Esophagus muscularis mucosa (tissue), 4 donors: ENCODE measurements at places on chromosomes 1 and 21. TPM values are rescaled to one million over a fixed set of nuclear protein-coding genes. Genes with fewer than 3 reads are reported as not detected.

Gene ZNF683
- not detected for total RNA-seq

DNA sequence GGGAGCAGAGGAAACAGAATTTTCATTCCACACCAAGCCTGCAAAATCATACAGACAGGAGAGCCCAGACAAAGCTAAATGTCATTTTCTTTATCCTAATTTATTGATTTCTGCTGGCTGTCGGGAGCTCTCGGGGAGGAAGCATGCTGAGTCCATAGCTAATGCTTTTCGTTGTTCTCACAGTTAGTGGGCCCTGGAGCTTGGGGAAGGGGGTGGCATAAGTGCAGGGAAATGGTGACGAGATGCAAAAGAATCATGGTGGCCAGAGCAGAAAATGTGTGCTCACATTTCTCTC, 202.4 kb downstream of the TOMM20 start:
- DNase-seq: no peak

- peak; percentile 24 for DNase-seq
These were observed 464.9 kb downstream of the CAMTA1 start for GRCh38 chr1:7250176-7250575.

GRCh38 chr1:234345237-234345636, 28.0 kb upstream of the COA6 start:
- no peak for DNase-seq

GRCh38 chr1:179129702-179130473, 48.0 kb downstream of the TOR3A start:
- no peak for DNase-seq

- no peak for DNase-seq
These were observed 3.9 kb downstream of the LYPD8 start for GRCh38 chr1:248751635-248752034.

DNA sequence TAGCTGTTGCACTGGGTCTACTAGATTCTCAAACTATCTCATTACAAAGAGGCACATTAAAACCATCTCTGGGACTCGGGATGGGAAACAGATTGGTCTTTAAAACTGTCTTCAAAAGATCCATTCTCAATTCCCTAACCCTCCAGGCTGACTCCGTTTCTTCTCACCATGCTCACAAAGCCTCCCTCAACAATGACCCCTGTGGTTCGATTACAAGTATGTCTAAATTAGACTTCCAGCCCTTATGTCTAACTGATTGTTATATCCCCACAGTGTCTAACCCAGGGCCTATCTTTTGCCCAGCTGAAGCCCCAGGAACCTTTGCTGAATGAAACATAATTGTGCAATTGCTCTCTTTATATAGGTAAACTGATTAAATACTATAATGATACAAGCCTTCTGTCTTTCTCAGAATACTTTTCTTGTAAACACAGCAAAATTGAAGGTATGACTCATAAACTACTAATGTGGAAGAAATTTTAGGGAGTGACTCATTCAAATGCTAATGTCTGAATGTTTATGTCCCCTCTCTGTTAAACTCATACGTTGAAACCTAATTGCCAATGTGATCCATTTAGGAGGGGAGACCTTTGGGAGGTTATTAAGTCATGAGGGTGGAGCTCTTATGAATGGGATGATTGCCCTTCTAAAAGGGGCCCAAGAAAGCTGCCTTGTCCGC, 65.6 kb upstream of the DAB1 start:
- DNase-seq: no peak

Gene GPR37L1
- total RNA-seq: 0.17 TPM

DNA sequence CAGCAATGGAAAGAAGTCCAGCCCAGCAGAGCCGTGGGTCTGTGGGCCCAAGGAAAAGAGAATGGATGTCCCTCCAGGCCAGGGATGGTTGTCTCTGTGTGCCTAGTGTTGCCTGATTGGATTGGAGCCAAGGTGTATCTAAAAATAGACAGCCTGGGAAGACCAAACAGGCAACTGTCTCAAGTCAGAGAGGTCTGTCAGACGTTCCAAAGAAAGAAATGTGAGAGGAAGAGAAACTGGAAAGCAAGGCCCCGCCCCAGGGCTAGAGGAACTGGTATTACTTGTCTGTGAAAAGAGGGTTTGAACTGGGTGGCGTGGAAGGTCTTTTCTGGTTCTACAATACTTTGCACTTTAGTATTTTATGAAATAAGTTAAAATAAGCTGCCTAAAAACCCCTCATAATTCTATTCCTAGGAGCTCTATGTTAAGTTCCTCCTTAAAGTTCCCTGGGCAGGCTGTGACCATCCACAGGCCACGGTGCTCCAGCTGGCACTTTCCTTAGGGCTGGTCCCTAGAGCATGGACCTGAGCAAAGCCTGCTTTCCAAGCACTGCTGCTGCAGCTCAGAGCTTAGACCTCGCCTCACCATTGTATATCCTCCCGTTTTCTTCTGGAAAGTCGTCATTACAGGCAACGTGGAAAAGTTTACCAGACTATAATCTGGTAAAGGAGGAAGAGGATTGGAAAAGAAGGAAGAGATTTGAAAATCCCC, 151.6 kb downstream of the DISC1 start:
- no peak for DNase-seq

Gene C1orf167
- 4.3 TPM for total RNA-seq

Gene CAMK1G
- total RNA-seq: 0.34 TPM

Gene LRRC8B
- total RNA-seq: 4.3 TPM

DNA sequence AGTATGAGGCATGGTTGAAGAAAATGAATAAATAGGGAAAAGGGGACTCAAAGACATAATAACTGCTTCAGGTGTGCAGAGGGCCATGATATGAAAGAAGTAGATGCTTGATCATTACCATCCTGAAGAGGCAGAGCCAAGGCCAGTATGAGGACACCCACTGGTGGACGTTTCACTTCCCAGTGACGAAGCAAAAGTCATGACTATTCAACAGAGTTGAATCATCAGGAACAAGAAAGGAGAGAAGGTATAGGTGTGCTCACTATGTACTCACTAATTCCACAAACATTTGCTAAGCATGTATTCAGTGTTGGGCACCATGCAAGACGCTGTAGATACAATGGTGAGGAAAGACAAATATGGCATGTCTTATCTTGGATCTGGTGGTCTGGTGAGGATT, 319.2 kb upstream of the RUNX1 start:
- no peak for DNase-seq

Gene IFFO2
- total RNA-seq: 19.9 TPM

Gene ADCY10
- 0.29 TPM for total RNA-seq

GRCh38 chr1:164058198-164058597, 500.8 kb upstream of the PBX1 start:
- DNase-seq: no peak

DNA sequence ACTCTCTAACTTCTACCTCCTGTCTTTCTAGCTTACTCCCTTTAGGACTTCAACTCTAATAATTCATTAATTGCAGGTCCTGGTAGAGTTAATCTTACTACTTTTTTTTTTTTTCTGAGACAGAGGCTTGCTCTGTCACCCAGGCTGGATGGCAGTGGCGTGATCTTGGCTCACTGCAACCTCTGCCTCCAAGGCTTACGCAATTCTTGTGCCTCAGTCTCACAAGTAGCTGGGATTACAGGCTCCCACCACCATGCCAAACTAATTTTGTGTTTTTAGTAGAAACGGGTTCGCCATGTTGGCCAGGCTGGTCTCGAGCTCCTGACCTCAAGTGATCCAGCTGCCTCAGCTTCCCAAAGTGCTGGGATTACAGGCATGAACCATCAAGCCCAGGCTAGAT, 15.7 kb downstream of the BTBD8 start:
- DNase-seq: no peak

Gene TXLNA
- 88.4 TPM for total RNA-seq

- DNase-seq: no peak
These were observed 26.4 kb downstream of the DENND2D start for GRCh38 chr1:111174070-111174469.

GRCh38 chr1:199399996-199400724, 627.4 kb upstream of the NR5A2 start:
- no peak for DNase-seq

Gene AMY2A
- total RNA-seq: 1.7 TPM

Gene NCMAP
- total RNA-seq: 0.65 TPM

Gene PGLYRP4
- total RNA-seq: not detected

DNA sequence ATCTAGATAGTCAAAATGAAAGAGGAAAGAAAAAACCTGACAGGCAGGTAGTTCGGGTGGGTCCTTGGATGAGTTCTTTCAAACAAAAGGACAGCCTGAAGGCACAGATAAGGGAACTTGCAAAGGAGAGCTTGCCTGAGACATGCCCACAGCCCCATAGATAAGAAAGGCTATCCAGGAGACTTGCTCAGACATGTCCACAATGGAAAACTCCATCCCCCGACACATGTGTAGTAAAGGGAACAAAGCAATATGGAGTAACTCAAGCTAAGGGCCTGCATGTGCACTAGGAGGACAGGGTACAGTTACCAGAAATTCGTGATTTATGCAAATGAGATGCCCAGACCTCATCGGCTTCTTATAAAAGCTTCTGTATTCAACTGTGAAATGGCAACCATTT, 281.5 kb downstream of the NEGR1 start:
- DNase-seq: no peak

GRCh38 chr1:109197158-109198042, 16.3 kb upstream of the SARS1 start:
- no peak for DNase-seq

- DNase-seq: no peak
These were observed 7.2 kb downstream of the TFF2 start for GRCh38 chr21:42343556-42343955.

DNA sequence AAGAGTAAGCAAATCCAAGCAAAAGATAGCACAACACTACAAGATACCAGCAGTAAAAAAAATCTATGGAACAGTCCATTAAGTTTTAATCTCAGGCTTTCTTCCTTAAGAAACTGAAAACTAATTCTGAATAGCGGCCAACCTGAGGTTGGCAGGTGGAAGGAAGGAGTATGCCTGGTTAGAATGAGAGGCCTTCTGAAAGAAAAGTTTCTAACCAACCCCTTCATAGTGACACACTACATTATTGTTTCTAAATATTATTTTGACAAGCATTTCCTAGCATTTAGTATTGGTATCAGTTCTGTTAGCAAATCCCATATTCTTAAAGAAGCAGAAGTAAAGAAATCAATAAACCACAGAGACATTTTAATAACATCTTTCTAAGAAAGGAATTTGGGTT, 205.7 kb upstream of the PTBP2 start:
- no peak for DNase-seq

- no peak for DNase-seq
These were observed 8.3 kb downstream of the GFI1 start for GRCh38 chr1:92478393-92478792.

GRCh38 chr1:215267495-215267894, 185.0 kb downstream of the KCNK2 start:
- no peak for DNase-seq

DNA sequence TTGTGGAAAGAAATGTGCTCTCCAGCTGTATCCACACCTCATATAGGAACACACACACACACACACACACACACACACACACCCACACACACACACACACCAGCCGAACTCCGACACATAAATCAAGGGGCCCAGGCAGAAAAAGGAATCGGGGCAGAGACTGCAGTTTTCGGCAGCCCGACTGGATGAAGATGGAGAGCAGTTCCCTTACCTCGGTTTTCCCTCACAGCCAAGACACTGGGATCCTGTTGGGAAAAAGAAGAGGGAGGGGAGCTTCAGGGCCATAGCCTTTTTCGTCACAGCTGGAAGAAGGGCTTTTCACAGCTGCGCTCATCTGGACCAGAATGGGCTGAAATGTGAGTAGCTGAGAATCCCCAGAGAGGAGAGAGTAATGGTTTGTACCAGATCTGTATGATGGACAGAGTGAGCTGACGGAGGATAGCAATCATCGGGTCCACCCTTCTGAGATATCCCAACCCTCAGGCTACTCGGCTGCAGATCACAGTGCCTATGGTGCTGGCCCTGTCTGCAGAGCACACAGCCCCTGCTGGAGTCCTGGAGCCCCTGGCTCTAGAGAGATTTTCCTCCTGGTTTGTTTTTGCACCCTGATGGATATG, 37.7 kb downstream of the PIK3C2B start:
- no peak for DNase-seq

Gene PRRX1
- total RNA-seq: 29.8 TPM

DNA sequence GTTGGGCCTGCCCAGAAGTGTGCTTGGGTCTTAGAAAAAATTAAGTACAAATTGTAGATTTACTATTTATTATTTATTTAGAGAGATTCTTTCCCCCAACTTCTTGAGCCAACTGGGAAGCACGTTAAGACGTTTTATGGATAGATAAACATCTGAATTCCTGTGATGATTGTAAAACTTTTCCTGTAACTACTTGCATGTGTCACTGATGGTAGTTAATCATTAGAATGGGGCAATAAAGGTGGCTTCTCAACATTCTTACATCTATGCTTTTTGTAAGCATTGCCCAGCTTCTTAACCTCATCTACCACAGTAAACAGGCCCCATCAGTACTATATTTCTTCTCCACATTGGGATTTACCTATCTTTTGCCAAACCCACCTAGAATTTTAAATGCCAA, 559.8 kb downstream of the LMO4 start:
- DNase-seq: no peak

- DNase-seq: no peak
These were observed 7.0 kb upstream of the HIVEP3 start for GRCh38 chr1:41925712-41926111.

Gene KRTAP7-1
- not detected for total RNA-seq

GRCh38 chr1:240998441-240999015, 358.5 kb downstream of the RGS7 start:
- DNase-seq: no peak

DNA sequence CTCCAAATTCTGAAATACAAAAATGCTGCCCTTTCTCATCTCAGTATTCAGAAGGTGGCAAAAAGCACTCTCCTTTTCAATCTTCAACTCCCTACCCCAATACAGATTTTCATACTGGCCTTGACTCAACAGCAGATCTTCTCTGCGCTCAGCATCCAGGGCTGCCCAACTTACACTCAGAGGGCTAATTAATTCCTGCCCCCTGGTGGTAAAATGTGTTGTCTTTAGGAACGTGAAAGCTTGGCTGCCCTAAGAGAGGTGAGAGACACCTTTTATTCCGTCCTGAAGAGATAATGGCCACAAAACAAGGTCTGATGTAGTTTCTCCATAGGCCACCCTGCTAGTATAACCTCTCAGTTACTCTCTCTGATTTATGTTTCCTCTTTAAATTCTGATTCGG, 25.0 kb downstream of the KRTAP24-1 start:
- DNase-seq: no peak

DNA sequence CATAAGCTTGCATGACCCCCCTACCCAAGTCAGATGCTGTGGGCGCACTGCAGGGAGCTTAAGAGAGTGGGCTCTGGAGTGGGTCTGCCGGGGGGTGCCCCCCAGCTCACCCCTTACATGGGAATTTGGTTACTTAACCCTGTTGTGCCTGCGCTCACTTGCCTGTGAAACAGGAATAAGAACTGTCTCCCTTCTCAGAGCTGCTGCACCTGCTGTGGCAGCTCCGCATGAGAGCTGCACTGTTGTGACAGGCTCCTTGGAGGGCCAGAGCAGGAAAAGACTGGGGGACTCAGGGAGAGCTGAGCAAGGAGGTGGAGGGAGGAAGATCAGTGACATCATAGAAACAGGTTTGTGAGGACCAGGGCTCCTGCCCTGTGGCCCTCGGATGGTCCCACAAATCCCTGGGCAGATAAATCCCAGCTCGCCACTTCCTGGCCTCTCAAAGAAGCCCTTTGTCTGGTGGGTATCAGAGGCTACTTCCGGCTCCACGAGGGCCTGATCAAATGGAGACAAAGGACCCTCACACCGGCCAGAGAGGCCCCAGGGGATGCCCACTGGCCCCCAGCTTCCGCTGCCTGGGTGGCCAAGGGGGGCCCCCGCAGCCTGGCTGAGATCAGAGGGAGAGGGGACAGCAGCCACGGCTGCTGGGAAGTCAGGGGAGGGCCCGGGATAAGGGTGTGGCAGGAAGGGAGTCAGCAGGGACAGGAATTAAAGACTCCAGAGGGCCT, 28.9 kb upstream of the LAPTM5 start:
- no peak for DNase-seq

- DNase-seq: no peak
These were observed 41.5 kb upstream of the LRRC8D start for GRCh38 chr1:89779151-89779940.
